Dermis microvascular lymphatic vessel endothelial cell (primary cell): ENCODE measurements at places on chromosomes 16 and 17.

DNA sequence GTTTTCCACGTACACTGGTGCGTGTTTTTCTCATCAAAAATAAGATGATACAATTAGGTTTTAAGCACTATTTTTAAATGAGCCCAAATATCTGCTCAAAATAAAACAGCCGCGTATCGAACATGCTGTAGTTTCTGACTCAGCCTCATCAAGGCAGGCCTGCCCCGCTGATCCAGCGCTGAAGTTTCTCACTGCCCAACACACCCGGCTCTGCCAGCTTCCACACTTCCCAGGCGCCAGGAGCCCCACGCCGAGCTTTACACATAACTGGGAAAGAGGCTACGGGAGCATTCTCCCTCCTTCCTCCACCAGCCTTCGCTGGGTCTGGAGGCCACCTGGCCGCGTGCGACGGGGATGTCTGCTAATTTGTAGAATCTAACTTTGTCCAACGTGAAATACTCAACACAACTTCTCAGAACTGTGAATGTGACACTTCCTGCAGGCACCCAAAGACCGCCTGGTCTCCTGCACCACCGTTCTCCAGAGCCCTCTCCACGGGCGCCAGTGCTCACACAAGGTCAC is 42.1 kb downstream of the MAP1LC3B start:
- DNase-seq, result no peak

DNA sequence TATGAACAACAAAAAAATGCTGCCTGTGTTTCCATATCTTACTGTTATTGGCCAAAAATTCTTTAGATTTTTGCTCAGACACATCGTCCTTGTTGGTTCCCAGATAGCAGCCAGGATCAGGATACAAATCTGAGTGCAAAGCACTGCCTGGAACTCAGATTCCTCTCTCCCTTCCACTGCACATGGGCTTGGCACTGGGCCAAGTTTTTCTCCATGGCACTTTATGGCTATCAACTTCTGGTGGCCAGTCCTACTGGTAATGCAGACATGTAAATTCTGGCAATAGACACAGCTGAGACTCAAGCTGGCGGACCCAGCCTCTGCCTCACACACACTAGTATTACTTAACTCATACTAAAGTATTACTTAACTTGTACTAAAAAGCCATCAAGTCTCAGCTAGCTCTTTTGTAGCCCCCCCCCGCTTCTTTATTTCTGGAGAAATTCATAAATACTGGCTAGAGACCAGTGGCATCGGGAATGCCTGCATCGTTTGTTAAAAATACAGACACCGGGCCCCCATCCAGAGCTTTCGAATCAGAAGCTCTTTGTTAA is 181.2 kb upstream of the COX10 start:
- DNase-seq, result no peak

GRCh38 chr17:40323391-40324381 is 14.7 kb downstream of the RARA start:
- peak; percentile 90 for DNase-seq

DNA sequence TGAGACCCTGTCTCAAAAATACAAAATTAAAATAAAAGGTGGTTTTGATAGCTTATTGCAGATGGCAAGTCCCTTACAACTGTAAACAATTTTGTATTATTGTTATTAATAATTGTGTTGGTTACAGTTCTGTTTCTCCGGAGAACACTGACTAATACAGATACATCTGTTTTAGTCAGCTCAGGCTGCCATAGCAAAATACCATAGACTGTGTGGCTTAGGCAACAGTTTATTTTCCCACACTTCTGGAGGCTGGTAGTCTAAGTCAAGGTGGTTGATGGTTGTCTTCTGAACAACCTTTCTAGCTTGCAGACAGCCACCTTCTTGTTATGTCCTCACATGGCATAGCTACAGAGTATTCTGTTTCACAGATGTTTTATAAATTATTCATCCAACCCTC is 14.2 kb upstream of the IL21R start:
- DNase-seq, result no peak

- DNase-seq, result no peak
Measured at GRCh38 chr17:45646288-45646988, 137.7 kb upstream of the CRHR1 start.

DNA sequence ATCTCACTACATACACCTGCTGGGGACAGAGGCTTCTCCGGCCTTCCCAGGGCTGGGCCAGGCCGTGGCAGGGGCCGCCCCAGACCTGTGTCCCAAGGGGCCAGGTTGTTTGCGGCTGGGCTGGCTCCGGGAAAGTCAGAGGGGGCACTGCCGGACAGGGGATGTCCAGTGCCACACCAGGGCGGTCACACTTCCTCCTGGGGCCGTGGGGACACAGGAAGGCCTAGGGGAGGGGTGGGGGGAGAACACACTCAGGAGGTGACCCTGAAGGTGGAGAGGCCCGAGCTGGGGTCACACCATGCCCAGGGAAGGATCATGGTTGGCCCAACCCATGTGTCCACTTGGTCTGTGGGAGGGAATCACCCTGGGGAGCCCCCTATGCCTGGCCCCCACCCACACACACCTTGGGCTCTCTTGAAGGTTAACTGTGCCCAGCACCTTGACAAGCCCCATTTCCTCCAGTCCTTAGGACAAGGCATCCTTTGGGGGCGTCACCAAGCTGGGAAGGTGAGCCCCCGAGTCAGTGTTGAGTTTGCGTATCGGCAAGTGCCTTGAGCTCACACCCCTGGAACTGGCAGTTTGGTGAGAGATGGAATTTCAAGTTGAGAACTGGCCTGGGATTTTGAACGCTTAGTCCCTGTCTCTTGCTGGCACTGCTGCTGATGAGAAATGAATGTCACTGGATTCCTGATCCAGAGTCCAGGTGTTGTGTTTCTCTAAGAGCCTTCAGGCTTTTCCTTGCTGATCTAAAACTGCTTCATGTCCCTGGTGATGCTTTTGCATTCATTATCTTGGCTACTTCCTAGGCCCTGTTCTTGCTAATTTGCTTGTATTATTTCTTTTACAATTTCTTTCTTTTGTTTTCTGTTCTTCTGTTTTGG is 7.7 kb upstream of the ACTG1 start:
- no peak for DNase-seq

- DNase-seq, result no peak
Measured at GRCh38 chr17:292531-293382, 59.9 kb downstream of the RPH3AL start.

- DNase-seq, result peak; percentile 63
Measured at GRCh38 chr17:20010099-20010863, 1.1 kb downstream of the SPECC1 start.

GRCh38 chr17:43822570-43823190 is 10.3 kb downstream of the MPP3 start:
- DNase-seq, result no peak

DNA sequence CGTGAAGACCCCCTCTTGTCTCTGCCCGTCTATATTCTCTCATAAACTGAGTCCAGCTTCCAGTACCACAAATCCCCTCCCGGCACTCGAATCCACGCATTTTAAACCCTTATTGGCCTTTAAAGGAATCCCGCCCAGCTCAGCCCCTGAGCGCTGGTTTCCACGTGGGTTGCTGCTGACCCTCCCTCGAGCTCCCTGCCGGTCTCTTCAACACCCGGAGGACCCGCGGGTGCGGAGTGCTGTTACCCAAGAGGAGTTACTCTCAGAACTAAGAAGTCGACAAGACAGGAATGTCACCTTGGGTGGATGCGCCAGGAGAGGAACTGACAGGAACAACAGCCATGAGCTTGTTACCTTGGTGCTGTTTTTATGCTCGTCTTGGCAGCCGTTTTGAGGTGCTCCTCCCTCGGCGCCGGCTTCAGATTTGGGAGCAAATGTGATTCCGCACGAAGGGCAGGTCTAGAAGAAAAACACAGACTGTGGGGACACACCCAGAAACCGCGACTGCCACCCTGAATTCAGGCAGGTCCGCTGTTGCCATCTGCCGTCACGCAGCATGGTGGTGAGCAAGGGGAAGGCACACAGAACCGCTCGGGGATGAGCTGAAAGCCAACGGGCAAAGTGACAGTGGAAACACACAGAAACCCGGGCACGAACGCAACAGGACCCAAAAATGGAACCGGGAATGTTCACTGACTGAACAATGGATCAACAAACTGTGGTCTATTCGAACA is 112.7 kb upstream of the CREBBP start:
- no peak for DNase-seq

DNA sequence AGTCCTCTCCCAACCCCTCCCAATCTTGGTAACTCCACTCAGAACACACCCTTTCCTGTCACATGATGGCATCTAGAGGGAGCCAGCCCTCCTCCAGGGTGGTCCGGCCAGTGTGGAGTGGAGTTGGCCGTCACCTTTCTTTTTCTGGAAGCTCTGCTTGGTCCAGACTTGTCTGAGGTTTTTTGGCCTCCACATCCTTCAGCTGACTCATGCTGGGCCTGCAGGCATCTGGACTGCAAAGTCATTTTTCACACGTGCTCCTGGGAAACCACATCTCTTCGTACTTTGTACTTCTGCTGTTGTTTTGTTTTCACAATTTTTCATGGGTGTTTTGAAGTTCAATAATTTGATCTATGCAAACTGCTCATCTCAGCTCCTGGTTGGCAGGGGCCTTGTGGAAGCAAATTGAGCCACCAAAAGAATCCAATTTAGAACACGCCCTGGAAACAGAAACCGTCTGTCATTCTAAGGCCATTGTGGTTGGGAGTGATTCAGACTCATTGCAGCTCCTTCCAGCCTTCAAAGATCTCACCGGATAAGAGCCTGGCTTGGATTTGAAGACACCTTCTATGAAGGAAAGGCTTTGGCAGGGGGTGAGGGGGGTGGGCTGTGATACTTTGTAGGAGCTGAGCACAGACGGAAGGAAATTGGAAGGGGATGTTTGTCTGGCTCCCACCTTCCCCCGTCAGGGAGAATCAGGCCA is 42.4 kb upstream of the NF1 start:
- DNase-seq, result no peak

GRCh38 chr16:85527767-85528297 is 85.3 kb upstream of the GSE1 start:
- DNase-seq, result no peak

DNA sequence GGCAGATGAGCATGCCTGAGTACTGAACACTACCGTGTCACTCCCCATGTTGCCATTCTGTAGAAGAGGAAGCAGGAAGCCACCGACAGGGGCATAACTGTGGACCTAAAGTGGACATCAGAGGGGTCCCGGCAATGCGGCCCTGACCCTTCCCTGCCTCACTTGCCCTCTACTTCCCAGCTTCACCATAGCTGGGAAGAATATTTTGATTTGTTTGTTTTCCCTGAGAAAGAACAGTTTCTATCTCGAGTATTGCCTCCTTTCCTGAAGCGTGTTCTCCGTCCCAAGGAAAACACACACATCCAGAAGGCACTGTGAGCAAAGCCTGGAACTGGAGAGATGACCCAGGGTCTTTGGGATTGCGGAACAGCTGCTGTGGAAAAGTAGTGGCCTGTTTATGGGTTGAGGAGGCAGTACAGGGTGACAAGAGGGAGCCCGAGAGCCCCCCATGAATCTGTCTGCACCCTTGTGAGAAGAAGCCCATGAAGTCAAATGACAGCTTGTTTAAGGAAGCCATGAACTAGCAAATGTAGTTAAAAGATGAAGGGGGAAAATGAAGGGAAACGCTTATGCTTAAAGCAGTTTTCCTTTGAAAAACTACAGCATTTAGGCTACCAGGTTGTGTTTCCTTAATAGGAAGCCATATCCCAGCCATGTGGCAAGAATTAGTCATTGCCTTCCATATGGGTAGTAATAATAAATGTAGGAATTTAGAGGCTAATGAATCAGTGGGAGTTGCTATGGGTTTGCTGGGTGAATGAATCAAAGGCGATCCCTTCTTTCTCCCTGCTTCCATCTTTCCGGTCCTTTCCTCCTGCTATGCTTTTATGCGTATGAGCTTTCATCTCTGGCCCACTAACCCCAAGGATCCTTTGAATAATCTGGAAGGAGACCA is 90.0 kb upstream of the TBX2 start:
- no peak for DNase-seq

- DNase-seq, result peak; percentile 5
Measured at GRCh38 chr17:35372846-35373533, 431 bp downstream of the SLFN11 start.

- DNase-seq, result no peak
Measured at GRCh38 chr17:72587773-72588511, 467.1 kb downstream of the SOX9 start.

DNA sequence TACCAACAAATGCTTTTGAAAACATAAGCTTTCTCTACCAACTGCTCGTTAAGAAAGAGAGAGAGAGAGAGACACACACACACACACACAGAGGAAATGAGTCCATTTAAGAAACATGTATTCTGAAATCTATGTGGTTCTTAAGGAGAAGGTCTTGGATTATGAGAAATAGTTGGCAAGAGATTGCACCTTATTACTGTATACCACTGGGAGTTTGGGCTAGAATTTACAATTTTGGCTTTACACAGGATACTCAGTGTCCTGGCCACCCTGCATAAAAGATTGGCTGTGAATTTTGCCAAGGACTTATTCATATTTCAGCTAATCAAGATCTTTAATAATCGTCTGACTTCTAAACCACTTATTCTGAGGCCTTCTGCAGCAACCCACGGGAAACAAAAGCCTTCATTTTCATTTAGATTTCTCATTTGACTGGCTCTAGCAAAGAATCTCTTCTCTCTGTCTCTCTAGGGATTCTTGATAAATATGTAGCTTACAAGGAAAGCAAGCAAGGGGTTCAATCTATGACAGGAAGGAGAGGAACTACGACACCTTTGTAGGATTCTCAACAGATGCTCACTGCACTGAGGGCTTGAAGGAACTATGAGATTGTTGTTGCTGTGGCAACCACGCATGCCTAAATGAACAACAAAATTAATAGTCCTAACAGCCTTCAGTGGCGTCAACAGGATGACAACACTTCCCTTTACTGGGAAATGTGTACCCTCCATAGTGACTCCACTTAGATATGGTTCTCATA is 75.3 kb upstream of the GNAO1 start:
- DNase-seq, result no peak

DNA sequence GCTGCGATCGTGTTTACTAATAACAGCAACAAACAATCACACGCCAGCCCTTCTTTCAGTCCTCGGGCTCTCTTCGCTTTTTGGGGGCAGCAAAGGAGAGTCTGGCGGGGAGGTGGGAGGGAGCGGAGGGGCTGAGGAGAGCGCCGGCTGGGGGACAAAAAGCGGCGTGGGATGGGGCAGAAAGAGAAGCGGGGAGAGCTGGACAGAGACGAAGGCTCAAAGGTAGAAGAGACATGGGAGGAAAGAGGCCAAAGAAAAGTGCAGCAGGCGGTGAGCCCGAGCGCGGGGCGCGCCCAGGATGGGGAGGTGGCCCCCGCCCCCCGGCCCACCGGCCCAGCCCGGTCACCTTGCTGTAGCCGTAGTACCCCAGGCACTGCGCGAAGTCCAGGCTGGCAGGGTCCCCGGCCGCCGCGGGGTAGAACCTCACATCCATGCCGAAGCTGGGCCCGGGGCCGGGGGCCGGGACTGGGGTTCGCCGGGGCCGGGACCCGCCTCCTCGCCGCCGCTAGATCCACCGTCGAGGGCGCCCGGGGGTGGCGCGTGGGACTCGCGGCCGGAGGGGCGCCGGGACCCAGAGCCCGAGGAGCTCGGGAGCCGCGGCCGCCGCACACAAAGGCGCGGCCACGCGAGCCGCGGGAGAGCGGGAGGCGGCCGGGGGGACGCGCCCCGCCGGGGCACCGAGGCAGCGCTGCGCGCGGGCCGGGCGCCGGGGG is 496 bp downstream of the TOX3 start:
- no peak for DNase-seq

GRCh38 chr17:1091190-1091534 is 88.6 kb downstream of the ABR start:
- no peak for DNase-seq
